HS-27A (cell line): ENCODE measurements at places on chromosomes 12 and 14.

DNA sequence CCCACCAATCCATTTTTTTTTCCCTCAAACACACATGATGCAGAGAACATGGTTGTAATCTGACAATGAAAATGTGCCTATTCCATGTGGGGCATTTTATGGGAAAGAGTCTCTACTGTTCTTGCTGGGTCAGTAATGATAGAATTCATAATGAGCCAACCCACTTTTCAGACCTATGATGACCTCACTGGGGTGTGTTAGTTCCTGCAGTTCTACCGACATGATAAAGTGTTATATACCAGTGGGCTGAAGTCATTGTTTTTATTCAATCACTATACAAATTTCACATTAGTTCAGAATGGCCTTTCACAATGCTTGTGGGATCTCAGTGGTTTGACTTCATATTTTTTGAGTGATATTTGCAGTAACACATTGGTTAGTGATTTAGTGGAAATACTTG is 47.5 kb downstream of the PPFIBP1 start:
- DNase-seq, result peak; percentile 74

DNA sequence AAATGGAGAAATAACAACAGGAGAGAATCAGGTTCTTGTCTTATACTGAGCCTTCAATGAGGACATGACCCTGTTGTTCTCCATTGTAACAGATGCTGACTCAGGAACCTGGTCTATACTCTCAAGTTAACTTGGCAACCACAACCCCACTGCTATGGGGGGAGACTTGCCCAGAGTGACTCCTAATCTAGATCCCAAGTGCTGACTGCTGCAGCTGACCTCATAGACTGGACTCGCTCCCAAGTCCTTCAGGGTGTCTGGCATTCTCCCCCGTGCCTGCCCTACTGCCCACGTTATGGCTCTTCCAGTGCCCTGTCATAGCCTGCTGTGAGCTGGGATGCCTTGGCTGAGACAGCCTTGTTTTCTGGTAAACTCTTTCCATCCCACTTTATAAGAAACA is 37.1 kb downstream of the NID2 start:
- DNase-seq, result no peak

GRCh38 chr12:31321897-31322228 is 4.1 kb downstream of the SINHCAF start:
- DNase-seq, result no peak

GRCh38 chr12:78034025-78034424 is 203.3 kb downstream of the NAV3 start:
- DNase-seq, result no peak

DNA sequence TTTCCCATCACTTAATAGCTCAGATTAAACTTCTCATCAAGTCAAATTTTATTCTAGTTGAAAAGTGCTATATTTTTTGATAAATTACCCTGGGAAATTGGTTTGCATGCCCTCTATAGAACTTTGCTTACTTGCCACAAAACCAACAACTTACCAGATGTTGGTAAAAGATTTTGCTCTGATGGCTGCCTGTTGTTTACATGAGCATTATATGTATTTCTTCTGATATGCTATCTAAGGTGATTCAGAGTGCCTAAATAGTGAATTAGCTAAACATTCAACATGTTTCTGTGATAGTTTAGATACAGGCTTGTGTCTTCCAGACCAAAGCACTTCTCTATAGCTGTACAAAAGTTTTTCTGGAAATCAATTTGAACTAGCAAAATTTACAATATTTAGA is 51.0 kb downstream of the PPM1A start:
- DNase-seq, result no peak

DNA sequence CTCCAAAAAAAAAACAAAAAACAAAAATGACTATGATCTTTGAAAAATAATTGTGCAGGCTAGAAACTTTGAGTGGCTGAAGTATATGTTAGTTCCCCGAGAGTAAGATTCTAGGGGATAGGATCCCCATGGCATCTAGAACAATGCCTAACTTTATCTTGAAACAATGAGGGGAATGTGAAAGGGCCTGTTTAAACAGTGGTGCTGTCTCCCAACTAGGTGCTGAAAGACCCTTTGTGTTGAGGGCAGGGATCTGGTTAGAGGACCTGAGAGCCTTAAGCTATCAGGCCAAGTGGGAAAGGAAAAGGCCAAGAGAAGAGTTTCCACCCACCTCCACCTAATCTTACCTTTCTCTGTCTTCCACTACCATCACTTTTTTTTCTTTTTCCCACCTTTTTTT is 6.8 kb upstream of the YLPM1 start:
- no peak for DNase-seq

- no peak for DNase-seq
These were observed 337.9 kb downstream of the DAD1 start for GRCh38 chr14:22251090-22251489.

GRCh38 chr14:69312608-69313007 is 52.6 kb downstream of the GALNT16 start:
- no peak for DNase-seq

DNA sequence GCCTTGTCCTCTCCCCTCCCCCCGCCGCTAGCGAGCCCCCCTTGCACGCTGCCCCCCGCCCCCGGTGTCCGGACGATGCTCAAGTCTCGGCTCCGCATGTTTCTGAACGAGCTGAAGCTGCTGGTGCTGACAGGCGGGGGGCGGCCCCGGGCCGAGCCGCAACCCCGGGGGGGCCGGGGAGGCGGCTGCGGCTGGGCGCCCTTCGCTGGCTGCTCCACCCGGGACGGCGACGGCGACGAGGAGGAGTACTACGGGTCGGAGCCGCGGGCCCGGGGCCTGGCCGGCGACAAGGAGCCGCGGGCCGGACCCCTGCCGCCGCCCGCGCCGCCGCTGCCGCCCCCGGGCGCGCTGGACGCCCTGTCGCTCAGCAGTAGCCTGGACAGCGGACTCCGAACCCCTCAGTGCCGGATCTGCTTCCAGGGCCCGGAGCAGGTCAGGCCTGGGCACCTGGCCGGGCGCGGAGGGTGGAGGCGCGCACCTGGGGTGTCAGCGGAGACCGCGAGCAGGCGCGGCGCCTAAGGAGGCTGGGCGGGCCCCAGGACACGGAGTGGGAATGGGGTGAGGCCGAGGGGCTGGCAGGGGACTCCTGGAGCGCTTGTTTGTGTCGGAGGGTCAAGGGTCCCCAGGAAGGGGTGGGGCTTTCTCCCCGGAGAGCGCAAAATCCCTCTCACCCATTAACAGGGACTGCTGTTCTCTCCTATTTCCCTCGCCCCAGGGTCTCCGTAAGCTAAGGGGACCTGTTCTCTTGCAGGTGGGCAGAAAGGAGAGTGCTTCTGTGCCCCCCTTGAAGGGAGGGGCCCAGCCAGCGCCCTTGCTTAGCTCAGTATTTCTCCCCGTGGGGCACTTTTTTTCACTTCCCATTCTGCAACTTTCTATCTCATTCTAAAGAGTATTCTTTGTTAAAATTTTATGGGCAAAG is 810 bp downstream of the MARCHF9 start:
- no peak for DNase-seq

GRCh38 chr14:60134702-60135101 is 30.5 kb downstream of the DHRS7 start:
- no peak for DNase-seq

- peak; percentile 88 for DNase-seq
These were observed 54.5 kb downstream of the CRACR2A start for GRCh38 chr12:3698218-3698974.

DNA sequence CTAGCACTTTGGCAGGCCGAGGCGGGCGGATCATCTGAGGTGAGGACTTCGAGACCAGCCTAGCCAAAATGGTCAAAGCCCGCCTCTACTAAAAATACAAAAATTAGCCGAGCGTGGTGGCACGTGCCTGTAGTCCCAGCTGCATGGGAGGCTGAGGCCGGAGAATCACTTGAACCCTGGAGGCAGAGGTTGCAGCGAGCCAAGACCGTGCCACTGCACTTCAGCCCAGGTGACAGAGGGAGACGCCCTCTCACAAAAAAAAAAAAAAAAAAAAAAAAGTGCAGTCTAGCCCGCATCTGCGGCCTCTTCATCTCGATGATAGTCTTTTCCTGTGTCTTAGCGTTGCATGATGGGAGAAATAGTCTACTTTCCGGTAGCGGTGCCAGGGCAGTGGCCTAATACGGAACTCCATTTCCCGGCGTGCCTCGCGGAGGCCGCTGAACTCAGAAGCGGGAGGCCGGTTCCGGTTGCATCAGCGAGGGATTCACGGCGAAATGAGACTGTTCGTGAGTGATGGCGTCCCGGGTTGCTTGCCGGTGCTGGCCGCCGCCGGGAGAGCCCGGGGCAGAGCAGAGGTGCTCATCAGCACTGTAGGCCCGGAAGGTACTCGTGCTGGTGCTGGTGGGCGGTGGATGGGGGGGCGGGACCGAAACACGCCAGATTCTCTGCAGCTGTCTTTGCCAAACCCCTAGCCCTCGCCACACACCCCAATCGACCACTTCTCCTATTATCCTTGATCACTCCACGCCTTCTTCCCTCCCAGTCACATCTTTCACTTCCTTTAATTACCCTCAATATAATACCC is at the start of gene MARS1:
MARS1 (plus strand) TSS at position 472 of the 805 bp plus-strand sequence; CDS start at position 495, 23 bp downstream.
- DNase-seq, result peak; percentile 89

- no peak for DNase-seq
These were observed 56.2 kb downstream of the ACTN1 start for GRCh38 chr14:68922886-68923285.

DNA sequence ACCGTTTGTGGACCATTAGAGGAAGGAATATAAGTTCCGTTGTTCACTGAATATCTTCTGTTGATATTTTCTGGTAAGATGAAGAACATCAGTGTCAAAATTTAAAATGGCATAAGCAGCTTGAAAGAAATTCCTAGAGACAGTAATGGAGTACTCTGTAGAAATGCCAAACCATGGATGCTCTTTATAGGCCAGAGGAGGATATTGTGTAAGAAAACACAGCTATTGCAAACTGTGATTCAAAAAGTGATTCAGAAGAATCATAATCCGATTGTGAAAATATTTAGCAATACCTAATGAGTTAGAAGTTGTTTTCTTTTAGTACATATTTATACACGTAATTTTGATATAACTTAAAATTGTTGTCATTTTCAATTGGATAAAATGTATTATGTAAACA is 102.8 kb downstream of the SLC16A7 start:
- no peak for DNase-seq

- DNase-seq, result no peak
These were observed 131.8 kb upstream of the KRAS start for GRCh38 chr12:25382311-25383106.

DNA sequence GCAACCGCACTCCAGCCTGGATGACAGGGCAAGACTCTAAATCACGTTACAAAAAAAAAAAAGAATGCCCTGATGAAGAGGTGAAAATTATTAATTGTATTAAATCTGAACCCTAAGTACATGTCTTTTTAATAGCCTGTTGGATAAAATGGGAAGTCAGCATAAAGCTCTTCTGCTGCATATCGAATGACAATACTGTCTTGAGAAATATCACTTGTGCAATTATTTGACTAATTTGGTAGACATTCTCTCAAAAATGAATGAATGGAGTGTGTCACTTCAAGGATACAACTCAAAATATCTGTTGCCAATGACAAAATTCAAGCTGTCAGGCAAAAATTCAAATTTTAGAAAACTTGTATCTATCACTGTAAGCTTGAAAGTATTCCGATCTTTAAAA is 38.9 kb downstream of the DNAI7 start:
- DNase-seq, result no peak

DNA sequence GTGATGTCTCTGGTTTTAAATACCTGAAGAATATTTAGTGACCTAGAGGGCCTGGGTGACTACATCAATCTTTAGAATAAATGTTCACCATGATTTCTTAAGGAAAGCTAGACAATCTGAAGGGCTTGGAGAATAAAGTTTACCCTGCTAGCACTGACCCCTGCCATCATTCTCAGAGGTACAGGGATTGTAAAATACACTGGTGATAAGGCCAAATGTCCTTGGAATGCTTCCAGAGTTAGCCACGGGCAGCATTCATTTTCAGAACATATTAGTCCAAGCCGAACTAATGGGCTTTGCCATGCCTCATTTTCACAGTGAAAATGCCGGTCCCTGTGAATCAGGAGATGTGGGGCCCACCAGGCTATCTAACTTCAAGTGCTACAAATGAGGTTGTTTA is 1381.7 kb upstream of the SEL1L start:
- no peak for DNase-seq

DNA sequence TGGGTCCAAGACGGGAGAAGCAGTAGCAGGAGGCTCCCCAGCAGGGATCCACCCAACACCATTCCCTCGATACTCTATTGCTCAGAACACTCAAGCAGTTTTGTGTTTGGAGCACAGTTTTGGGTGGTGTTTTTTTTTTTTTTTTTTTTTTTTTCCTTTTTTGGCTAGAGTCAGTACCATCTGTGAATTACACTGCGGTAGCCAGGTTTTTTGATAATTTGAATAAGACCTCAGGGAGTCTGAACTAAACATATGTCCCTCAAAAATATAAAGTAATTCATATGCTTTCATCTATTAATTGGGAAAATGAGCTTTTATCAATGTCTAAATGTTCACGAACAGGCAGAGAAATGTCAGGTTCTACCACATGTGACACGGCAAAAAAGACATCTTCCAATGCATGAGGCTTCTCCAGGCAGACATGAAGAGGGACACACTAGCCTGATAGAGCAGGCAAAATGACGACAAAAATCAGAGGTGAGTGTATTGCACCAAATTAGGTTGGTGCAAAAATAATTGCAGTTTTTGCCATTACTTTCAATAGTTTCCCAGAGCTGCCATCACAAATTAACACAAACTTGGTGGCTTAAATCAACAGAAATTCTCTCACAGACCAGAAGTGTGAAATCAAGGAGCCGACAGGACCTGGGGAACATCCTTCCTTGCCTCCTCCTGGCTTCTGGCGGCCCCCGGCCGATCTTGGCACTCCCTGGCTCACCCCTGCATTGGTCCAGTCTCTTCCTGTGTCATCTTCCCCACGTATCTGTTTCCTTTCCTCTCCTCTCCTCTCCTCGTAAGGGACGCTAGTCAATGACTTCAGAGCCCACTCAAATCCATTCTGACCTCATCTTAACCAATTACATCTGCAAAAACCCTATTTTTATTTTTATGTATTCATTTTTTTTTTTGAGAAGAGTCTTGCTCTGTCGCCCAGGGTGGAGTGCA is 33.9 kb downstream of the FOXN3 start:
- DNase-seq, result no peak

- no peak for DNase-seq
These were observed 90.4 kb downstream of the SYNE3 start for GRCh38 chr14:95426116-95426475.
